ENCODE measurements at places on chromosomes 13 and 19.

- DNase-seq = no peak
These were observed 233.3 kb upstream of the NBEA start for GRCh38 chr13:34708566-34709313.

GRCh38 chr19:33921165-33921564 is 124.5 kb downstream of the KCTD15 start:
- no peak for DNase-seq

GRCh38 chr13:43315522-43315921 is 292.1 kb downstream of the DNAJC15 start:
- no peak for DNase-seq

GRCh38 chr19:27762933-27763332 is 1450.0 kb downstream of the UQCRFS1 start:
- no peak for DNase-seq

GRCh38 chr13:95784900-95785290 is 108.0 kb downstream of the DNAJC3 start:
- no peak for DNase-seq

DNA sequence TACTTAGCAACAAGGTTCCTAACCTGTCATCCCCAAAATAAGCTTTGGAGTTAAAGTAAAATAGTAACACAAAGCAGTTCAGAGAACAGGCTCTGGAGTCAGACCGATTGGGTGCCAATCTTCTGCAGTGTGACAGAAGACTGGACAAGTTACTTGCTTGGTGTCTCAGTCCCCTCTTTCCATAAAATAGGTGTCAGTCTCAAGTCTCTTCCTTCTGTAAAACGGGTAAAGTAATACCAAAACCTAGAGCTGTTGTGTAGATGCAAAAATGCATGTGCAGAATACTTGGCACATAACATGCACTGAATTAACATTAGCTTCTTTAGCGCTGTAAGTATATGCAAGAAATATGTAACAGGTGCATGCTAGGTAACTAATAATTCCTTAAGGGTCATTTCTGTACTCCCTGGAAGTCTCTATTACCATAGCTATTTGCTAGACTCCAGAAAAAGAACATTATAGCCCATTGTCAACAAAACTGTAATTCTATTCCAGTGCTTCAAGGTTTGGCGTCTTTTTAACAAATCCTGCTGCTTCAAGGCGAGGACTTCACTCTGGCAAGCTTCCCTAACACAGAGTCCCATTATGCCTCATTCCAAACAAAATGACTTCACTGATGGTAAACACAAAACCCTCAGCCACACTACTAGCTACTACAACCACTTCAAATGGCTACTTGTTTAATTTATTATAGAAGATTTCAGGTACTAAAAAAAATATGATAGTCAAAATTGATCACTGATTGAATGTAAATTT is 32.8 kb downstream of the ELF1 start:
- DNase-seq = no peak

GRCh38 chr19:1566392-1567115 is 1.6 kb downstream of the MEX3D start:
- DNase-seq = peak; percentile 90

DNA sequence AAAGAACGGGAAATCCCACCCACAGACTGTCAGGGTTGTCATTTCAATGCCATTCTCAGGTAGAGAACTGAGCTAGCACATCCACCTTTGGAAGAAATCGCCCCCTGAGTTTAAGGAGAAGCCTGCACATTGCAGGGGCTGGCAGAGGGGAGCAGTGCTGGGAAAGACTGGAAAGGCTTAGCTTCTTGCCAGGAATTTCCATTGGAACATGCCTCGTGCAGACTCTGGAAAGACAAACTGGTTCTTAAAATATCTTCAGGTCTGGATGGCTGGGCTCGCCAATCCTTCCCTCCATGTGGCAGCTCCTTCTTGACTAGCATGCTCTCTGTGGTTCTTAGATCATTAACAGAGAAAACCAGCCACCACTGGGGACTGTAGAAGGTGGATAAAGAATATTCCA is 414.1 kb downstream of the TSHZ3 start:
- DNase-seq = no peak

DNA sequence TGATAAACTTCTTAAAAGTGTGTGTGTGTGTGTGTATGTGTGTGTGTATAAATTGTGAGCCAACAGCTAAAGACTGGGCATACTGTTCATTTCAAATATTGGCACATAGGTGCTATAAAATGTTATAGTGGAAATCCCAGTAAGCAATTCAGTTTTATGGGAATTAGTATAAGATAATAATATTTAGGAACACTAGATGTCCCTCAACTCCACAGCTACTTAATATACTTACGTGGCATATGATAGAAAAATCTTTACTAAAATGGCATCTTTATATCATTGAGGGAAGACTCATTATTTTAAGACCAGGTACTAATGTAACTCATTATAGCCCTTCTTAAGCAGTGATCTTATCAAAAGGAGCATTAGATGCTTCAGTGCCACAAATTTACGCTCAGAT is 266.2 kb downstream of the MAB21L1 start:
- DNase-seq = no peak

- DNase-seq = no peak
These were observed 139.0 kb downstream of the FLT1 start for GRCh38 chr13:28355822-28356371.

DNA sequence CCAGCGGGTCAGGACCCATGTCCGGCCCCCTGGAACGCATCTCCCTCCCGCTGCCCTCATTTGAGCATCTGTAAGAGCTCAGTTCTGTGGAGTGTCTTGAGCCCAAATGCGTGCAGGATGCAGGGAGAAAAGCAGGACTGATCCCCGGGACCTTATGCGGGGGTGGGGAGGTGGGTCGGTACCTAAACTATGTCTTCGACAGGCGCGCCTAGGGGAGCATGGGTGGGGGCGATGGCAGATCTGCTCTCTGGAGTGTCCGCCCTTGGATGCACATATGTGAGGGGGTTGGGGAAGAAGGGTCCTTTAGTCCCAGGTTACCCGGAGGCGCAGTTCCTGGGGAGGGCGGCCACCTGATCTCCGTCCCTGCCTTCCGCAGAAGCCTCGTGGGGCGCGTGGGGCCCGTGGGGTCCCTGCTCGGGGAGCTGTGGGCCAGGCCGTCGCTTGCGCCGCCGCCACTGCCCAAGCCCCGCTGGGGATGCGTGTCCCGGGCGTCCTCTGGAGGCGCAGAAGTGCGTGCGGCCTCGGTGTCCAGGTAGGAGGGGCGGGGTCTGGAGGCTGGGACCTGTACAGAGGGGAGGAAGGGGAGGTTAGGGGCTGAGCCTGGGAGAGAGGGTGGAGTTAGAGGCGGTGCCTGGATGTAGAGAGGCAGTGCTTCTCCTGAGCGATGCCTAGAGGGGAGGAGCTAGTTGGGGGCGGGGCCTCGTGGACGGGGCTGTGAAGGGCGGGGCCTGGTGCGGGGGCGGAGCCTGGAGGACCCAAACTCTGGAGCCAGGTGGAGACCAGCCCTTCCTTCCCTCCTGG is 2.9 kb downstream of the CILP2 start:
- DNase-seq = peak; percentile 99

Measured in H9 (cell line).